ENCODE measurements at places on chromosomes 16 and 17. TPM values are rescaled to one million over a fixed set of nuclear protein-coding genes. Genes with fewer than 3 reads are reported as not detected.

DNA sequence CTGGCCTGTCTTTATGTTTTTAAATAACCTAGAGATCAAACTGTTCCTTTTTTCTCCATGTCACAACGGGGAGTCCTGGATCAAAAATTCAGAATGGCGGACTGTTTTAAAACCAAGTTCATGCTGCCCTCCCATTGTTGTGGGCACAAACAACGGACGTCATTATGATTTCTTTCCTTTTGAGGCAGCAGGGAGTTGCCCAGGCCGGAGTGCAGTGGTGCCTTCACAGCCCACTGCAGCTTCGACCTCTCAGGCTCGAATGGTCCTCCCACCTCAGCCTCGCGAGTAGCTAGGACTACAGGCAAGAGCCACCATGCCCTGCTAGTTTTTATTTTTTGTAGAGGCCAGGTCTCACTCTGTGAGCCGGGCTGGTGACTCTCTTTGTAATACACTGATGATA lies 26.5 kb downstream of the NDE1 start:
- no peaks in the 10 kb centered on the region for H3K27me3 ChIP-seq
- DNase-seq, result no peak
- peaks cover 41% of the 10 kb centered on the region for H3K36me3 ChIP-seq
- H3K4me1 ChIP-seq, result peaks cover 40% of the 10 kb centered on the region
- no peak overlapping the region for H3K4me3 ChIP-seq

GRCh38 chr16:2955438-2955778 lies 8.7 kb upstream of the KREMEN2 start:
- H3K36me3 ChIP-seq, result no peaks in the 10 kb centered on the region
- H3K27me3 ChIP-seq, result peaks cover 6% of the 10 kb centered on the region
- no peak overlapping the region for H3K27ac ChIP-seq
- no peak overlapping the region for H3K4me3 ChIP-seq
- peaks cover 4% of the 10 kb centered on the region for H3K4me1 ChIP-seq
- no peak for DNase-seq

- peaks cover 19% of the 10 kb centered on the region for H3K4me1 ChIP-seq
- H3K27ac ChIP-seq, result peak overlapping the region; percentile 91
- peak overlapping the region; percentile 91 for H3K4me3 ChIP-seq
- peak; percentile 39 for DNase-seq
Measured at GRCh38 chr16:68539711-68540239, 684 bp downstream of the ZFP90 start.

DNA sequence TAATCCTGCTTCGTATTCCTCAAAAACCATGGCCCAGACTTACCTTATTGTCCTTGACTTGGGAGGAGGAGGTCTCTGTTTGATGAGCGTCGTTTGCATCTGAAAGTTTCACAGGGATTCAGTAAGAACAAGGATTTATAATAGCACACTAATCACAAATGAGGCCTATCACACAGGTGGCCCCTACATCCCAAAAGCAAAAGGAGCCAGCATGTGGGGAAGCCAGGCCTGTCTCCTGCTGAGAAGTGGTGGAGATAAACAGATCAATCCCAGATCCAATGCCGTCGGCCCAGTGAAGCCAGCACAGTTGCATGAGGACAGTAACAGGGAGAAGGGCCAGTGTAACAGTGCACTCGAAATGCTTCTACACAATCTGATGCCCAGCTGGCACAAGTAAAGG lies 13.3 kb upstream of the EVPL start:
- no peak overlapping the region for H3K4me3 ChIP-seq
- no peak for DNase-seq
- H3K27ac ChIP-seq, result peak overlapping the region; percentile 12
- no peaks in the 10 kb centered on the region for H3K27me3 ChIP-seq

GRCh38 chr17:44038604-44039011 lies 23.8 kb upstream of the TMEM101 start:
- DNase-seq, result no peak
- no peaks in the 10 kb centered on the region for H3K27me3 ChIP-seq
- no peak overlapping the region for H3K4me3 ChIP-seq
- H3K27ac ChIP-seq, result no peak overlapping the region
- peaks cover 37% of the 10 kb centered on the region for H3K36me3 ChIP-seq

- no peak for DNase-seq
- H3K4me1 ChIP-seq, result no peaks in the 10 kb centered on the region
- H3K27me3 ChIP-seq, result no peaks in the 10 kb centered on the region
- H3K4me3 ChIP-seq, result no peak overlapping the region
- peaks cover 33% of the 10 kb centered on the region for H3K36me3 ChIP-seq
Measured at GRCh38 chr16:47644166-47644565, 183.0 kb downstream of the PHKB start.

DNA sequence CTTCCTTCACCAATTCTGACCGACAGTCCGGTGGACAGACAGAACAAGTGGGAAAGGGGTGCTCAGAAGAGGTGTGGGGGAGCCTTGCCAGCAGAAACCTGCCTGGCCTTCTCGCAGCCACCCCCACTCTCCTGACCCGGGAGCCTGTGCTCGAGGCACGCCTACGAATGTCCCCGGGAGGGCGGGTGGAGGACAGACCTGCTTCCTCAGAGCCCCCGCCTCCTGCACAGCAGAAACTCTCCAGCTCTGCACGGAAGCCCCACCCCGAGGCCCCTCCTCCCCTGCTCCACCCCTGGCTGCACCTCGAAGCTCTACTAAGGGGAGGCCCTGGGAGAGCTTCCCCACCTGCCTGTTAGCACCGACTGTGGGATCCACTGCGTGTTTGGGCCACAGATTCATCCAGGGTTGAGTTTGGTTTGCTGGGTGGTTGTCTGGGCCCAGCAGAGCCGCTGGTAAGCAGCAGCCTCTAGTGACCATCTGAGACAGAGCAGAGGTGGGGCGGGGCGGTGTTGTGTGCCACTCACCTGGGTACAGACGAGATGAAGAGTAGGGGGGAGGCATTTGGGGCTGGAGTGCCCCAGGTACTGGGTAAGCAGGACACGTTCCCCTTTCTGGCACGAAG lies 6.2 kb downstream of the TAF1C start:
- DNase-seq, result no peak
- peaks cover 8% of the 10 kb centered on the region for H3K36me3 ChIP-seq
- H3K27ac ChIP-seq, result no peak overlapping the region
- no peak overlapping the region for H3K4me3 ChIP-seq

GRCh38 chr17:1512351-1512750 lies 4.1 kb downstream of the INPP5K start:
- H3K36me3 ChIP-seq, result peaks cover 6% of the 10 kb centered on the region
- H3K4me1 ChIP-seq, result peaks cover 16% of the 10 kb centered on the region
- H3K27ac ChIP-seq, result no peak overlapping the region
- no peak for DNase-seq
- no peaks in the 10 kb centered on the region for H3K27me3 ChIP-seq
- H3K4me3 ChIP-seq, result no peak overlapping the region

GRCh38 chr17:17567631-17568030 lies 23.9 kb downstream of the PEMT start:
- peaks cover 3% of the 10 kb centered on the region for H3K36me3 ChIP-seq
- no peak overlapping the region for H3K27ac ChIP-seq
- no peaks in the 10 kb centered on the region for H3K27me3 ChIP-seq

Gene GEMIN4
- total RNA-seq, result 29.9 TPM

- peaks cover 71% of the 10 kb centered on the region for H3K4me1 ChIP-seq
- no peak for DNase-seq
- H3K27me3 ChIP-seq, result no peaks in the 10 kb centered on the region
- peaks cover 42% of the 10 kb centered on the region for H3K36me3 ChIP-seq
Measured at GRCh38 chr16:27229891-27230470, 26.7 kb downstream of the KDM8 start.

GRCh38 chr17:68601565-68602288 lies 560 bp upstream of the FAM20A start:
- H3K27me3 ChIP-seq, result peaks cover 52% of the 10 kb centered on the region
- DNase-seq, result no peak
- peaks cover 9% of the 10 kb centered on the region for H3K4me1 ChIP-seq

GRCh38 chr17:38888842-38889241 lies 19.0 kb downstream of the LASP1 start:
- H3K4me3 ChIP-seq, result no peak overlapping the region
- peaks cover 85% of the 10 kb centered on the region for H3K4me1 ChIP-seq
- no peaks in the 10 kb centered on the region for H3K27me3 ChIP-seq
- no peak overlapping the region for H3K27ac ChIP-seq
- H3K36me3 ChIP-seq, result peaks cover 9% of the 10 kb centered on the region

GRCh38 chr17:77033892-77034404 lies 106.8 kb upstream of the SEC14L1 start:
- no peak for DNase-seq
- H3K4me3 ChIP-seq, result no peak overlapping the region
- H3K27me3 ChIP-seq, result peaks cover 6% of the 10 kb centered on the region
- H3K27ac ChIP-seq, result no peak overlapping the region
- H3K36me3 ChIP-seq, result no peaks in the 10 kb centered on the region
- H3K4me1 ChIP-seq, result no peaks in the 10 kb centered on the region

- no peak overlapping the region for H3K27ac ChIP-seq
- H3K4me3 ChIP-seq, result no peak overlapping the region
- H3K36me3 ChIP-seq, result no peaks in the 10 kb centered on the region
- peaks cover 7% of the 10 kb centered on the region for H3K4me1 ChIP-seq
- peak; percentile 85 for DNase-seq
Measured at GRCh38 chr16:9134739-9135138, 43.3 kb downstream of the HAPSTR1 start.

- H3K27me3 ChIP-seq, result peaks cover 18% of the 10 kb centered on the region
- H3K4me3 ChIP-seq, result no peak overlapping the region
- DNase-seq, result no peak
- H3K4me1 ChIP-seq, result peaks cover 9% of the 10 kb centered on the region
Measured at GRCh38 chr16:56591377-56592060, 2.2 kb downstream of the MT3 start.

DNA sequence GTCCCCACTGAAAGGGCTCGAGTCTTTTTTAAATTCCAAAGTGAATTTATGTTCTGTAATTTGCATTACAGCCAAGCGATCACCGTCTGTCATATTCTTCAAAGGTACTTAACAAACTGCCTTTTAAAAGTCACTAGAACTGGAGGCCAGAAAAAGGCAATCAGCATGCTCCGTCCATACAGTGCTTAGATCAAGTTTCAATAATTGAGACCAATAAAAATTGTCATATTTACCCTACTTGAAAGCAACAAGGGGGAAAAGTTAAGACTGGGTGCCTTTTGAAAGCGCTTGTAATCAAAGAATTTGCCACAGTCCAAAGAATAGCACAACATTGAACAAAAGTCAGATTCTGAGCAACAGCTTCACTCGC lies 9.0 kb upstream of the ZFHX3 start:
- H3K36me3 ChIP-seq, result no peaks in the 10 kb centered on the region
- peaks cover 17% of the 10 kb centered on the region for H3K4me1 ChIP-seq
- H3K27ac ChIP-seq, result no peak overlapping the region

DNA sequence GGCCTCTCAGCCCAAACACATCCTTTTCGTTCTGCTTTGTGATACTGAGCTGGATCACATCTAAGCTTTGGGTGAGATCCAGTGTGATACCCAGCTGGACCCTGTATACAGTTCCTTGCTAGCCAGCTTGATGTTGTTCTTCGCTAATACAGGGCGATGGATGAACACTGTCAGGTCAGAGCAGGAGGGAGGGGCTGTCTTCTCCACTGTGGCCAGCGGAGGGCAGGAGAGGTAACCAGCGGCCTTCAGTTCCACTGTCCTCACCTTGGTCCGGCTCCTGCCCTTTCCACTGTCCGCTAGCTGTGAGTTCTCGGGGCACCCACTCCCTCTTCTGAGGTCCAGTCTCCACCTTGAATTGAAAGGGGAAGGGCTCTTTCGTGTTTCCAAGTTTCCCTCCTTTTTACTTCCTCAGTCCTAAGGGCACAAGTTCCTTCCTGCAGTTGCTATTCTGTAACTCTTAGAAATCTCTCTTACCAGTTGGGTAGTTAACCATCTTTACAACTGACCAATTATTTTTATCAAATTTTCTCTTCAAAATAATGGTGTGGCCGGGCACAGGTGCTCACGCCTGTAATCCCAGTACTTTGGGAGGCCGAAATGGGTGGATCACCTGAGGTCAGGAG lies 3.0 kb upstream of the ZNF213 start:
- peak; percentile 68 for DNase-seq
- H3K4me3 ChIP-seq, result no peak overlapping the region
- H3K27me3 ChIP-seq, result no peaks in the 10 kb centered on the region
- no peak overlapping the region for H3K27ac ChIP-seq

Gene PRSS22
- not detected for total RNA-seq

DNA sequence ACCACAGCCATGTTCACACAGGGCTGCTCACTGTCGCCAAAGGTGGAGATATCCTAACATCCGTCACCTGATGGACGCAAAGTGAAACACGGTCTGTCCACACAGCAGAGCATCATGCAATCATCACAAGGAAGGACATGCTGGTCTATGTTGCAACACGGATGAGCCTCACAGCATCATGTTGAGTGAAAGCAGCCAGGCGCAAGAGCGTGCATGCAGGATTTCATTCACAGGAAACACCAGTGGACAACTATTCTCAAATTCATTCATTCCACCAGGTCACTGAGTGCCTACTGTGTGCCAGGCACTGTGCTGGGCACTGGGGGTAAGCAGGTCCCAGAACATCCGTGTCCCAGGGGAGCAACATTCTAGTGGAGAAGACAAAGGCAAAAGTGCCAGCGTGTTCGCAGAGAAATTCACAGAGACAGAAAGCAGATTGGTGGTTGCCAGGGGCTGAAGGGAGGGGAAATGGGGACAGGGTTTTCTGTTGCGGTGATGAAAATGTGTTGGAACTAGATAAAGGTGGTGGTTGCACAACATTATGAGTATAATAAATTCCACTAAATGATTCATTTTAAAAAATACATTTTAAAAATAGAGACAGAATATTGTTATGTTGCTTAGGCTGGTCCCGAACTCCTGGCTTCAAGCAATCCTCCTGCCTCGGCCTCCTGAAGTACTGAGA lies 22.7 kb upstream of the KCNJ12 start:
- H3K27ac ChIP-seq, result no peak overlapping the region
- no peak for DNase-seq
- no peaks in the 10 kb centered on the region for H3K4me1 ChIP-seq
- H3K36me3 ChIP-seq, result no peaks in the 10 kb centered on the region
- H3K27me3 ChIP-seq, result no peaks in the 10 kb centered on the region
- no peak overlapping the region for H3K4me3 ChIP-seq

Gene SUPT4H1
- 76.9 TPM for total RNA-seq

Gene EME1
- 68.9 TPM for total RNA-seq

DNA sequence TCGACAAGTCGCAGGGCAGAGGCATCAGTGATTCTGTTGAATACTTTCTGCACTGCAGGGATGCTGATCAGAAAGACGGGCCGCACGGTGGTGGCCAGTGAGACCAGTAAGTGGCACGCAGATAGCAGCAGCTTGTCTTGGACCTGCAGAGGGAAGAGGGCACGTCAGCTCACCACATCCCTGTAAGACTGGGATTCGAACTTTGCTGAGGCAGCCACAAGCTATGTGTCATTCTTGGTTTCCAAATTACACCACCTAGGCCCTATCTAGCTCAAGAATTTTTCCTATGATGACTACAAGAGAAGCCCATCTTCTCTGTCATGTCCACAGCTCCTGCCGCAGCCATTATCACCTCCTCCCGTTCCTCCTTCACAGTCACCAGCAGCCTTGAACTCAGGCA lies 49.4 kb upstream of the GSG1L start:
- peak overlapping the region; percentile 22 for H3K27ac ChIP-seq
- peaks cover 8% of the 10 kb centered on the region for H3K4me1 ChIP-seq
- H3K36me3 ChIP-seq, result peaks cover 45% of the 10 kb centered on the region
- H3K27me3 ChIP-seq, result no peaks in the 10 kb centered on the region

- DNase-seq, result no peak
- H3K27me3 ChIP-seq, result no peaks in the 10 kb centered on the region
- H3K36me3 ChIP-seq, result peaks cover 20% of the 10 kb centered on the region
- H3K27ac ChIP-seq, result peak overlapping the region; percentile 77
- H3K4me1 ChIP-seq, result peaks cover 54% of the 10 kb centered on the region
- H3K4me3 ChIP-seq, result no peak overlapping the region
Measured at GRCh38 chr17:29584452-29585079, 4.9 kb downstream of the GIT1 start.

Gene SDR42E1
- total RNA-seq, result 6.5 TPM

Gene RPL23
- 2,332 TPM for total RNA-seq

Gene KCNJ12
- not detected for total RNA-seq

All from activated naive CD4-positive, alpha-beta T cell treated with anti-CD3 and anti-CD28 coated beads for 36 hours (primary cell).